ENCODE measurements at places on chromosomes 7 and 10.

- DNase-seq: no peak
These were observed 277.3 kb downstream of the CELF2 start for GRCh38 chr10:11294831-11295450.

GRCh38 chr7:21869785-21870402, 75.8 kb downstream of the CDCA7L start:
- DNase-seq: peak; percentile 7

DNA sequence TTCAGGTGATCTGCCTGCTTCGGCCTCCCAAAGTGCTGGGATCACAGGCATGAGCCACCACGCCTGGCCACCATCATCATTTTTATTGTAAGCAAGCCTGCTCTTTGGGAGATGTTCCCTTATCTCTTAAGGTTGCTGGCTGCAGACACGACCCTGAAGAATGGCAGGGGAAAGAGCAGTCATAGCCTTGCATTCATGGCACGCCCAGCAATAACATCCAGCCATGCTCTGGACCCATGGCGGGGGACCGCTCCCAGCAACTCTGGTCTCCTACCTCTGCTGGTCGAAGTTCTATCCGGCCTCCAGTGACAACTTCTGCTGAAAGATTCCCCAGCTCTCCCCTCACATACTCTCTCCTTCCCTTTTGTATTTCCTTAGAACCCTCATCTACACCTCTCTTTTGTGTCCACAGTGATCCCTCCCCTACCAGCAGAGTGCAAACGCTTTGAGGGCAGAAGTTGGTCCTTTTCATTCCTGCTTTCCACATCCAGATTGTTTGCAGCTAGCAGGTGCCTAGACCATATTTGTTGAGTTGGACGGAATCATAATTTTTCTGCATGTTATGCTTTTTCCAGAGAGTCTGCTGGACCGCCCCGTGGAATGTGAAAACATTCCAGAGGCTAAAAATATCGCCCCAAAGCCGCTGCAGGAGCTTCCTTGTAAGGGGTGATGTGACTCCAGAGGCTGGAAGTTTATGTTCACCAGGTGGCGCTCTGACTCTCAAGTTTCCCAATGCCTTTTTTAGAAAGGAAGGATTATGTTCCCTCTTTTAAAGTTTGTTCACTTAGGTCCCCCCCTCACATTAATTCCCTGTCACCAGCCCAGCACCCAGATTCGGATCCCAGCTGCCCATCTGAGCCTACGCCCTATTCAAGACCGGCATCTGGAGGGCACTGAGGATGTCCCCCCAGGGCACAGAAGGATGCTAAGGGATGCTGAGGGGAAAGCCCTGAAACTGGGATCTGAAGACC, 4.3 kb upstream of the MARVELD1 start:
- DNase-seq: peak; percentile 84

DNA sequence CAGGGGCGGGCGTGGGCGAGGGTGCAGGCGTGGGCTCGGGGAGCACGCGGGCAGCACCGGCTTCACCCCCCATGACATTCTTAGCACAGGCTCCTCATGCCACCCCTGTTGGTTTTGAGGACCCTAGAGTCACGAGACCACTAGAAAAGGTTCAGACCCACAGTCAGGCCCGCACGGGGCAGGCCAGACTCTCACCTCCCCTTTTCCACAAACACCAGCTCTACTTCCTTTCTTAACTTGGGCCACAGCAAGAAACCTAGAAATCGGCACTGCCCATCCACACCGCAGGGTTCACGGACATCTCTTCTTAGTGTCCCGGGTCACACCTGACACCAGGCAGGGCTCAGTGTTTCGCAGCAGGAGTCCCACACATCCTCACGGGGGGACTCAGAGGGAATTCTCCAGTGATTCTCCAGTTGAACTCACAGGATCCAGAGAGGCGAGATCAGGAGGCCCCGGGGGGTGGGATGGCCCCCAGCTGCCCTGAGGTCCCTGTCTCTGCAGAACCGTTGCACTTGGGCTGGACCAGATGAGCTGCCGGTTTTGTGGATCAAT, 52.0 kb downstream of the JAKMIP3 start:
- no peak for DNase-seq

GRCh38 chr10:9069136-9069535, 1014.6 kb downstream of the GATA3 start:
- no peak for DNase-seq

- DNase-seq: no peak
These were observed 12.5 kb upstream of the CH25H start for GRCh38 chr10:89219513-89220218.

GRCh38 chr10:66882271-66882670, 43.6 kb upstream of the LRRTM3 start:
- DNase-seq: no peak

GRCh38 chr7:156950381-156950858, 908 bp downstream of the NOM1 start:
- no peak for DNase-seq

- DNase-seq: no peak
These were observed 638.5 kb downstream of the CCSER2 start for GRCh38 chr10:84966708-84967441.

DNA sequence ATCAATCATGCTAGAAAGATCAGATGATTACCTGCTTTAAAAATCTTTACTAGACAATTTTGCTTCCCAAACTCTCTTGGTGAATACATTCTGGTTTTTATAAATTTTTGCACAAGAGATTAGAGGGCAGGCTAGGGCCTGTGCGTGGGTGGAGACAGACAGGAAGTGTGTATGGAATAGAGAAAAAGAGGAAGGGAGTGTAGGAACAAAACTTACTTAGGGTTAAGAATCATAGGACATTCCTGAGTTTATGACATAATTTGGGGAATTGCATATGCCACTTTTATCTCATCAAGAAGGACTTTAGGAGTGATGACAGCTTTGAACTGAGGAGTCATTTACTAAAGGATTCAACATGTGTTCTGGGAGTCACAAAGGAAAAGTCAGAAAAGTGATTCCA, 31.3 kb downstream of the LAMB1 start:
- peak; percentile 75 for DNase-seq

- DNase-seq: no peak
These were observed 5.2 kb downstream of the GRID1 start for GRCh38 chr10:86361156-86362128.

DNA sequence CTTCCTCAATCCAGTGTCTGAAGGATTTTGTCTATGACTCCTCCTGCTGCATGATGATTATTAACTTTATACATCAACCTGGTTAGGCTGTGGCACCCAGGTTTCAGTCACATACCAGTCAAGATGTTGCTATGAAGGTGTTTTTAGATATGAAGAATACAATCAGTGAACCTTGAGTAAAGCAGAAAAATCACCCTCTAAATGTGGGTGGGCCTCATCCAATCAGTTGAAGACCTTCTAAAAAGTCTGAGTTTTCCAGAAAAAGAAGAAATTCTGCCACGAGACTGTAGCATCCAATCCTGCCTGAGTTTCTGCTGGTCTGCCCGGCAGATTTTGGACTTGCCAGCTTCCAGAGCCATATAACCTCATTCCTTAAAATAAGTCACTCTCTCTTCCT, 126.1 kb upstream of the FRMD4A start:
- no peak for DNase-seq

GRCh38 chr7:88638583-88638982, 120.9 kb upstream of the ZNF804B start:
- DNase-seq: no peak

DNA sequence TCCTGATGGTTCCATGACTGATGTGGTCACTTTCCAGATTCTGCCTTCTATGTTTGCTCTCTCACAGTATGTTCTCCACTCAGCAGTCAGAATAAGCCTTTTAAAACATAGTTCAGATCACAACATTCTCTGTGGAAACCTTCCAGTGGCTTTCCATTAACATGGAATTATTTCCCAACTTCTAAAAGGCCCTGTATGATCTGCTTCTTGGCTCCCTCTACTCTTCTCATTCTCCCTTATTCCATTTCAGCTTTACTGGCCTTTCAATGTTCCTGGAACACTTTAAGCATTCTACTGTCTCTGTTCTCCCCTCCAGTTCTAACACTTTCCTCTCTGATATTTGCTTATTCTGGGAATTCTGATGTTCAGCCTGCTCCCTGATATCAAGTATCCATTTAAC, 325.6 kb downstream of the THSD7A start:
- DNase-seq: no peak

- no peak for DNase-seq
These were observed 14.2 kb upstream of the ODAD2 start for GRCh38 chr10:28012990-28013515.

DNA sequence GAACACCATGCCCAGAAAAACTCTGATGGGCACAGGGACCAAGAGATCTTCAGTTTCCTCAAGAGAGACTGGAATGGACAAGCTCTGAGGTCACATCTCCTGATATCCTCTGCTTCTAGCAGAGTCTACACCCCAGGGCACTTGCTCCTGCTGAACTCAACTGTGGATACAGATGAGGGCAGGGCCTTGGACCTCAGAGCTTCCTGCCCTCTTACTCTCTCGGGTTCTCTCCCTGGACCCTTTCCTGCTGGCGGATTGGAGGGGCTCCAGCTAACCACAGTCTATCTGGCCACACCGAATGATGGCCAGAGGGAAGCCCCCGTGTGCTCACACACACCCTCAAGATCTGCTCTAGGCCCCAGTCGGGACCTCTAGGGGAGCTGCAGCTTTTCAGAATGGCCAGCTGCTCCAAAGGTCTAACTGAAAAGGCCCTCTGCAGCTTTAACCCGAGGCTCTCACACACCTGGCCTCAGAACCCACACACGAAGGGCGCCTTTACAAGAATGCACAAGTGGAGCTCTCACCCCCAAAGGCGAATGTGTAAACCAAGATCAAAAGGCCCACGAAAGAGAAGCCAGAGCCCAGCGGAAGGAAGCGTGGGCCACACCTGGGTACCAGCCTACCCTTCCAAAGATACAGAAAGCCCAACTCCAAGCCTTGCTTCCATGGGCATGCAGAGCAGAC, 65.5 kb downstream of the FAM53B start:
- no peak for DNase-seq

DNA sequence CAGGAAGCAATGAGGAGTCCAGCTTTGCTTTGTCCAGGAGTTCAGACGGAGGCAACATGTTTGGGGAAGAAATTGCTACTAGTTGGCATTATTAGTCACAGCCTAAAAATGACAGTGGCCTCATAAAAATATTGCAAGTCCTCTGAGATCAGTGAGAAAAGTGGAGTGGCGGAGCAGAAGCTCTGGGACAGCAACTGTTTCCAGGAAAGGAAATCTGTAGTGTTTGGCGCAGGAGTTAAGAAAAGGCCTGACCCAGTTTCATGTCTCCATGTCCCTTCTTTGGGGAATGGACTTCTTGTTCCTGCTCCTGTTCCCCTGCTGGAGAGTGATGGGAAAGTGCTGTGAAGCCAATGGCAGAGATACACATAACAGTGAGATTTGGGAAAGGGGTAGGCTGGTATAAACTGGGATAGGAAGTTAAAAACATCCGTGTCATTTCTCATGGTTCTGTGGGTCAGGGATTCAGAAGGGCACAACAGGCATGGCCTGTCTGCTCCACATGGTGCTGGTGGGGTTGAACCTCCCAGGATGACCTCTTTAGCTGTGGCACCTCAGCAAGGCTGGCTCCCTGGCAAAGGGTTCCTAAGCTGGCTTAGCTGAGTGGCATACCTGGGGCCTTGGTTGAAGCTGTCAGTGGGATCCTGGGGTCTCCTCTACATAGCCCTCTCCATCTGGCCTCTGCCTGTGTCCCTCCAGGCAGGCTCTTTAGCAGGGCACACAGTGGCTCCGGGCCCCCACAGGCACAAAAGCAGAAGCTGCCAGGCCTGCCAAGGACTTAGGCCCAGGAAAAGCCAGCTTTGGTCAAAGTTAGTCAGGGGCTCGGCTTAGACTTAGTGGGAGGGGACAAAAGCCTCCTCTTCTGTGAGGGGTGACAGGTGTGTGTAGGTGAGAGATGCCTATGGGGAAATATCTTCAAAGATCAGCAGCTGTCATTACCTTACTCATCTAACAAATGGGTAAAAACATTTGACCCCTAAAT, 77.7 kb downstream of the WDFY4 start:
- no peak for DNase-seq

DNA sequence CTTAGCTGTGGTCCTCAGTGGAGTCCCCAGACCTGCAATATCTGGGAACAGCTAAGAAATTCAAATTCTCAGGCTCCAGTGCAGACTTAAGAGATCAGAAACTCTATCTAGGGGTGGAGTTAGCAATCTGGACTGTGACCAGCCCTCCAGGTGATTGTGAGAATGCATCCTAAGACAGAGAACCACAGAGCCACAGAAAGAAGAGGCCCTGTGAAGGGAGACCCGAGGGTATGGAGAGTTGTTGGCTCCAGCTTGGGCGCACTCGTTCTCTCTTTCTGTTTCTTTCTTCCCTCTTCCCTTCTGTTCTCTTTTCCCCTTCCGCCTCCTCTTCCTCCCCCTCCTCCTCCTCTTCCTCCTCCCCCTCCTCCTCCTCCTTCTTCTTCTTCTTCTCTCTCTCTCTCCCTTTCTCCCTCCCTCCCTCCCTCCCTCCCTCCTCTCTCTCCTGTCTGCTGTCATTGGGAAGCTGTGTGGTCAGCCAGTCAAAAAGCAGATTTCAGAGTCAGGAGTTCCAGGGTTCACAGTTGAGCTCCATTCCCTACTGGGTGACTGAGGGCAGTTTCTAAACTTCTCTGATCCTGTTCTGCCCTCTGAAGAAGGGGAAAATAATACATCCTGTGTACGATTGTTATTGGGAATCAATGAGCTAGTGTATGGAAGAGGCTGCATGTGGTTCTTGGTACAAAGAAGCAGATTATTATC, 62.1 kb upstream of the STEAP1B start:
- DNase-seq: no peak

DNA sequence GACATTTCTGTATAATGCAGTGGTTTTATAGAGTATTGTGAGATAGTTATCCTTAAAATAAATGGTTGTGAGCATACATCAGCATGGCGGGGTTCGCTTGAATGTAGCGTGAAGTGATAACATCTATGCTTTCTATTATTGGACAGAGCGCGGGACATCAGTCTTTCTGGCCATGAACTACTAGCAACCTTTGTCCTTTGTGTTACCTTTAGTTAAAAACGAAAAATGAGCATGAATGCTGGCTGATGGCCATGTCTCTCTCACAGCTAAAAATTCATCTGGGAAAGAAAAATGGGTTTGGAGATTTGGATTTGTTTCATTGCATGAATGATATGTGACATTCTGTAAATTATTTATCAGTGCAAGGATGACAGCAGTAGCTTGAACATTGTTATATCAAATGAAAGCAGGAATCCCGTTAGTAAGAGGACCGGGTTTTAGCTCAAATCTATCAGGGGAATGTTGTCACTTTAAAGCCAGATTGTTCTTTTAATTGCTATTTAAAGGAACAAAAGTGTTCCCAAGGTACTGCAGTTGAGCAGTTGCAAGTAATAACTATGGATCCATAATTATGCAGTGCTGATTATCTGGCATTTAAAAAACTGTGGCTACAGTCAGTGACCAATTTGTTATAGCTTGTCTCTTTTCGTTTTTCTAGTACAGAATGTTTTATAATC, 131.0 kb downstream of the KAT6B start:
- no peak for DNase-seq

GRCh38 chr7:45132708-45133320, 21.3 kb upstream of the TBRG4 start:
- DNase-seq: no peak
